ENCODE measurements at places on chromosomes 12 and 14.

DNA sequence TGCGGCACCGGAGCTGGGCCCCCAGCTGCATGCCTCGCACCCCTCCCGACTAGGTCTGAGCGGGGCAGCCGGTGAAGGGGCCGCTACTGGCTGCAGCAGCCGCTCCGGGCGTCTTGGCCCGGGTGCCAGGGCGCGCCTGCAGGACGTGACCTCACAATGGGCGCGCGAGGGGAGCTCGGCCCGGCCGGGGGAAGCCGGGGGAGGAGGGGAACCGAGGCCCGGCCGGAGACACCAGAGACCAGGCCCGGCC lies 353 bp downstream of the BAG5 start:
- DNase-seq, result no peak

DNA sequence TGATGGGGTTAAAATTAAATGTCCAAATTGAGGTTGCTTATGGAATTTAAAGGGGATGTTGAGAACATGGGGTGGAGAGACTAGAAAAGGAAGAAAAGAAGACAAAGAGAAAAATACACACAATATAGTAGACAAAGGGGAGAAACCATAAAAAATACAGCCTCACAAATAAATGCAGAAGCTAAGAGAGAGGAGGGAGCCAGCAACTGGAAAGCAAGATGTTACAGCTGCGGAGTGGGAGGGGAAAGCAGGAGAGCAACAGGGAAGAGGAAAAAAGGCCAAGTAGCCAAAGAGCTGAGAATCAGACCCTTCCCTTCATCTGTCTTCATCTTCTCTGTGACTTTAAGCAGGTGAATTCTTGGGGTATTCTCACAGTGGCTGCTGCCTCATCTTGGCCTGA lies 39.7 kb upstream of the SMUG1 start:
- DNase-seq, result no peak

- no peak for DNase-seq
These were observed 45.5 kb downstream of the CHST11 start for GRCh38 chr12:104502217-104502616.

GRCh38 chr12:9244894-9245293 lies 36.7 kb upstream of the PZP start:
- DNase-seq, result no peak

GRCh38 chr14:104986487-104987164 lies 1.0 kb downstream of the CLBA1 start:
- DNase-seq, result no peak

DNA sequence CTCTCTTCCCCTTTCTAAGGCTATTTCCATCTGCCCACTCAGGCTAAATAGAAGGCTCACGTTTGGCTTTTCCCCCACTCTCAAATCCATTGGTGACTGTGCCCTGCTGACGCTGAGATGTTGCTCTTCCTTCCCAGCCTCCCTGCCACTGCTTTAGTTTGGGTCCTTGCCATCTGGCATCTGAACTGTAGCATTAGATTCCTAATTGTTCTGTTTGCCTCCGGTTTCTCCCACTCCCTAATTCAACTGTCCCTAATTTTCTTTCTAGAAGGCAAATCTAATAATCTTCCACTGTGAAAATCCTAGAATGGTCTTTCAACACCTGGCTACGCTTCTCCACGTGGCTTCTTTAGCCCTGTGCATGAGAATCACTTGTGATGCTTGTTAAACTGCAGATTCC lies 37.6 kb upstream of the SMOC1 start:
- no peak for DNase-seq

GRCh38 chr12:67498991-67499390 lies 149.6 kb upstream of the DYRK2 start:
- no peak for DNase-seq

DNA sequence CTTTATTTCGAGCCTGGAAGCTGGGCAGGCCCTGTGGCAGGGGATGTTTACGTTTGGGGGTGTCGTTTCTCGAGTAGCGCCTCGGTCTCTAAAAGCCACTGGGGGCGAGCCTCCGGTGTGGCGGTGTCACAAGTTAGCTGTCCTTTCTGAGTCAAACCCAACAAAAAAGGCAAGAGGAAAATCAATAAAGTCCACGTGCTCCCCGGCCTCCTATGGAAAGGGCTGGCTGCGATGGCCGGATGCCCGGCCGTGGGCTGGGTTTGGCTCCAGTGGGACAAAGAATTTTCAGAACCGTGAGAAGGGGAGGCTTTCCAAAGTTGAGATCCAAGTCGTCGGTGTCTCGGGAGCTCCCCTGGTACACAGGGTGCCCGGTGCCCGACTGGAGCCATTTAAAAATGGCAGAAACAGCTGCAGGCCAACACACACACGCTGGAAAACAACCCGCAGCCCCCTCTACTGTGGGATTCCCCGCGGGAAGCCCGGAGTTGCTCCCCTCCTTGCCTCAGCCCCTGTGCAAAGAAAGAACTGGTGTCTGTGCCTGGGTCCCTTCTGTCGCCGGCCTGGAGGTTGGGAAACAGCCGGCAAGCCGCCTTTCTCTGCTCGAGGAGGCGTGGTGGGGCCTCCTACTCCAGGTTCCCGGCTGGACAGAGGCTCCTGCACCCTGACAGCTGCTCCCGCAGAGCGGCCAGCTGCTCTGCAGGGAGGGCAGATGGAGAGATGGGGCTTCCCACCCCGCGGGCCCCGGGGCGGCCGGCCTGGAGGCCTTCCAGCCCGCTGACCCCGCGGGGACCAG lies 1.9 kb downstream of the BCL7A start:
- no peak for DNase-seq

- DNase-seq, result no peak
These were observed 1113.2 kb upstream of the ATXN7L3B start for GRCh38 chr12:73424484-73424883.

DNA sequence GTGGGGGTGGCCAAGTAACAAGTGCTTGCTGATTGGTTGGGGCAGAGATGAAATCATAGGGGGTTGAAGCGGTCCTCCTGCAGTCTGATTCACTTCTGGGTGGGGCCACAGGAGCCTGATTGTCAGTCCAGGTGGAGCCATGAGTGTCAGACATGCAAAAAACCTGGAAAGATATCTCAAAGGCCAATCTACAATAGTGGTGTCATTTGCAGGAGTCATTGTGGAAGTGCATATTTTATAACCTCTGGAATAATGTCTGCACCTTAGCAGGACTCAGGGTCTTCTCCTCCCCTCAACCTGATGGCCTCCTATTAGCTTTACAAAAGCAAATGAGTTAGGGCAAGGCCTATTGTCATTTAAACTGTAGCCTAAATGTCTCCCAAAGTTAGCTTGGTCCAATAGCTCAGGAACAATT lies 241.4 kb downstream of the NUAK1 start:
- no peak for DNase-seq

GRCh38 chr12:82436354-82436753 lies 78.0 kb downstream of the METTL25 start:
- no peak for DNase-seq

- no peak for DNase-seq
These were observed 14.2 kb downstream of the FAIM2 start for GRCh38 chr12:49889361-49890095.

DNA sequence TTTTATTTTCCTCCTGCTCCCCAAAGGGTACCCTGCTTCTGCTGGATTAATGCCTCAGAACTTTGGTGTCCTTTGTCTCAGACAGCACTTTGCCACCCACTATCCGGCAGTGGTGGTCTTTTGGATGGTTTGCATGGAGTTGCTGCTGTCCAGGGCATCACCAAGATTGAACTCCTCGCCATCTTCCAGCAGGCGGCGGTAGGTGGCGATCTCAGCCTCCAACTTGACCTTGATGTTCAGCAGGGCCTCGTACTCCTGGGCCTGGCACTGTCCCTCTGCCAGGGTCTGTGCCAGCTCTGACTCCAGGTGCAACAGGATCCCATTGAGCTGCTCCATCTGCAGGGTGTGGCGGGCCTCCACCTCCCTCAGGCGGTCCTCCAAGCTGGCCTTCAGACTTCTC lies 9.4 kb upstream of the NOPCHAP1 start:
- no peak for DNase-seq

GRCh38 chr14:86777963-86778602 lies 1214.9 kb downstream of the GALC start:
- no peak for DNase-seq

DNA sequence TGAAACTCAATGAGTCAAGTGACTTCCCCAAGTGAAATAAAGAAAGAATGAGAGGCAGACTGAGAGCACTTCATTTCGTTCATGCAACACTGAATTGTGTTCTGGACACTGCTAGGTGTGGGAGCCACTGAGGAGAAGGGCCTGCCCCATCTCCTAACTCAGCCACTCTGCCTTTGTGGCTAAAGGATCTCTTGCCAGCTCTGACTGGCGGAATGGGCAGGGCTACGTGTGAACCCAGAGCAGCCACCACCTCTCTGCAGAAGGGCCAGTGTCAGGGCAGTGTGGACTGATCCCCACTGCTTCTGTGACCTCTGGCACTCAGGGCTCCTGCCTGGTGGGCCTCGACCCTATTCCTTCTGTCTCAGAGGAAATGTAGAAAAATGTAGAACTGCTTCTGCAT lies 46.5 kb upstream of the GZMB start:
- DNase-seq, result no peak

GRCh38 chr12:65330331-65330730 lies 51.8 kb downstream of the MSRB3 start:
- DNase-seq, result no peak

GRCh38 chr12:14777271-14777670 lies 26.0 kb downstream of the WBP11 start:
- no peak for DNase-seq

GRCh38 chr14:65002586-65003210 lies 16.0 kb downstream of the FNTB start:
- DNase-seq, result no peak

DNA sequence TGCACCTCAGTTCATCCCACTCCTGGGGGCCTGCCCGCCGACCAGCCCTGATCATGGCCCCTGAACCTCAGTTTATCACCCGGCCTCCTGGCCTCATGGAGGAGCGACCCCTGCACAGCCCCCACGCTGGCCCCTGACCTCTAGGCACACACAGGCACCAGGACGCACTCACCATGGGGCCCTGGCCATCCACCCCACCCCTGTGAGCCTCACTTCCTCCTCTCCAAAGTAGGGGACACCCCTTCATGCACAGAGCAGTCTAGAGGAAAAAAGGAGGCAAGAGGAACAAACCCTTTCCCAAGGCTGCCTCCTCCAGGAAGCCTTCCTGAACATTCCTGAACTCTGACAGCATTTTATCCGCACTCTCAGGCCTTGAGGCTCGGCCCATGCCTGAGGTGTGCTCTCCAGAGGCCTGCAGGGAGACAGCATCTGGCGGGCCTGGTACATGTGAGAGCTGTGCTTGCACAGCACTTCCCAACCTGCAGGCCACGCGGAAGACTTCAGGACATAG lies 39.4 kb downstream of the CCNK start:
- DNase-seq, result no peak

DNA sequence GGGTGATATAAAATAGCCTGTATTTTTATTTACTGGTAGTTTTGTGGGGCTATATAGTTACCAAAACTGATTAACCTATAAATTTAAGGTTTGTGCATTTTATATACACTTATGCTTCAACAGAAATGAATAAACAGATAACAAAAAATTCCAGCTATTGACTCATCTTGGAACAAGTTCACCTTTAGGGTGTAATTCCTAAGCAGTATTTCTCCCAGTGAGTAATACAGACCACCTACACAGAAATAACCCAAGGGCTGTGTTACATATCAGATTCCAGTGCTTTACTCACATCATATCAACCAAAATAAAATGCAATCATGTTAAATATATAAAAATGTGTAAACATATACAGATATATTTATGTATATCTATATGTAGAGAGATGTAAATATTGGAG lies 345.6 kb downstream of the ADAMTS20 start:
- no peak for DNase-seq

- no peak for DNase-seq
These were observed 2.8 kb downstream of the FGD6 start for GRCh38 chr12:95214466-95214865.

DNA sequence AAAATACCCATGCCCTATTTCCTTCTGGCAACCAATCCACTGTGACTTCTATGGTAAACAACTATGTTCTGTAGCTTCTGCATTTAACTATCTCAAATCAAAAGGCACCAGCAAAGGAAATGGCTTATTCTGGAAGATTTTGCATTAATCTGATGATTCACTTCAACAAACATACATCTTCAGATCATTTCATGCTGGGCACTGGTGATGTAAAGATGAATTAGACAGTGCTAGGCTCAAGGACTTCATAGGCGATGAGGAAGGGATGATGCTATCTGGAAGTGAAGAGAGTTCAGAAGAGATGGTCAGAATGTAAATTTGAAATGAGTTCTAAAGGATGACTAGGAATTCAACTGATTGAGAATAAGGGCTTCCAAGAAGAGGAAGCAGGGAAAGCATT lies 363.3 kb downstream of the PAWR start:
- no peak for DNase-seq

GRCh38 chr12:11986165-11986564 lies 84.6 kb upstream of the BCL2L14 start:
- DNase-seq, result no peak

- no peak for DNase-seq
These were observed 417 bp downstream of the GLS2 start for GRCh38 chr12:56487448-56488040.

DNA sequence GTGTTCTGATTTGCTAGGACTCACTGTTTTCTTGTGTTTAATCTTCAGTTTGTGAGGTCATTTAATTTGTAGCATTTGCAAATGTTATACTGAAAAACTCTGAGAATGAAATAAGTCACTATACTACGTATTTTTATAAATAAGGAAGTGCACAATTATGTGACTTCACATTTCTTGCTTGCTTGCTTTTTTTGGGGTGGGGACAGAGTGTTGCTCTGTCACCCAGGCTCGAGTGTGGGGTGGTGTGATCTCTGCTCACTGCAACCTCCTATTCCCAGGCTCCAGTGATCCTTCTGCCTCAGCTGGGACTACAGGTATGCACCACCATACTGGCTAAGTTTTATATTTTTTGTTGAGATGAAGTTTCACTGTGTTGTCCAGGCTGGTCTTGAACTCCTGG lies 32.7 kb downstream of the RBM25 start:
- no peak for DNase-seq

- no peak for DNase-seq
These were observed 343.3 kb upstream of the FKBP4 start for GRCh38 chr12:2451497-2451896.

- no peak for DNase-seq
These were observed 118.5 kb downstream of the RFLNA start for GRCh38 chr12:124413401-124413800.

All from stimulated activated CD8-positive, alpha-beta memory T cell treated with anti-CD3 and anti-CD28 coated beads, Interleukin-4, amount 100 ng/mL, for 4 hours (primary cell).